ENCODE measurements at places on chromosomes 1 and 21.
A peak's percentile ranks its signal among the peaks of the same experiment; 100 is the strongest.

DNA sequence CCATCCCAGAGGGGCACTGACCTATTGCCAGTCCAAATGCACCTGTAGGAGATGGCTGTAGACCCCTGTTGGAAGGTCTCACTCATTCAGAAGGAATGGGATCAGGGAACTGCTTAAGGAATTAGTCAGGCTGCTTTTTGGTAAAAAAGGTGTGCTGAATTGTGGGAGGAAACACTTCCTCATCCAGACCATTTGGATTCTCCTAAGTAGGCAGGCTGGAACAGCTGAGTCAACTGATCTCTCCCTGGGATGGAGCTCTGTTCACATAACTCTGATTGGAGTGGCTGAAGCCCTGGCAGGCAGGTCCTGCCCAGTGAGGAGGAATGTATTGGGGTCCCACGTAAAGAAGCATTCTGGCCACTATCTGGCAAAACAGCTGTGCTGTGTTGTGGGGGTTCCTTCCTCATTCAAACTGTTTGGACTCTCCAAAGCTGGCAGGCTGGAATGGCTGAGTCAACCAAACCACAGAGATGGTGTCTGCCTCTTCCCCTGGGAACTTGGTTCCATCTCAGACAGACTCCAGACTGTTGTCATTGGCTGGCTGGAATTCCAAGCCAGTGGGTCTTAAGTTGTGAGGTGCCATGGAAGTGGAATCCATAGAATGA, 70.7 kb upstream of the PDC start:
- DNase-seq: no peak

- DNase-seq: no peak
Measured at GRCh38 chr1:53145942-53146708, 3.7 kb upstream of the SLC1A7 start.

- no peak for DNase-seq
Measured at GRCh38 chr1:59972216-59972927, 45.8 kb upstream of the CYP2J2 start.

DNA sequence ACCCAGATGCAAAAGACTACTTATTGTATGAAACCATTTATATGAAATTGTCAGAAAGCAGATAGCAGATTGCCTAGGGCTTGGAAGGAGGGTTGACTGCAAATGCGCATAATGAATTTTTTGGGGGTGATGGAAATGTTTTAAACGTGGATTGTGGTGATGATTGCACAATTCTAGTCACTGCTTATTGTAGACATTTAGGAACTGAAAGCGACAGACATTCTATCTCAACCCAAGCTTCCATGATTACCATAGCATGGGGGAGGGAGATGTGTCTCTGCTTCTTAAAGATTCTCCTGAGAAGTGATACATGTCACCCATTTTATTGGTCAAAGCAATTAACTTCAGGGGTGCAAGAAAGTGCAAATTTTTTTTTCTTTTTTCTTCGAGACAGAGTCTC, 2.8 kb upstream of the MTF2 start:
- no peak for DNase-seq

DNA sequence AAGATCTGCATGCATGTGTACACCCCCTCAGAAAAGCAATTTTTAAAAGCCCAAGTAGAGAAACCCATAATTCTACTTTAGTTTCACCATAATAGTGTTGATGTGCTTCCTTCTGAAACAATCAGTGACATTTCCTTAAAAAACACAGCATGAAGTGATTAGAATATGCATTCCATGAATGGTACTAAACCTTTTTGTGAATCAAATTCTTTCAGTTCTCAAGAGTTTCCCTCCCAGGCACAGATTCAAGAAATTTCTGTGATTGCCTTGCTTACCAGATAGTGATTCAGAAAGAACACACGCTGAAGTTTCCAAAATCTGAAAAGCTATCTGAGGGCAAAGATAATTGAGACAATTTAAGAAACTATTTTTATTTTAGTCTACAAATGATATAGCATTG, 136.4 kb upstream of the ADGRL2 start:
- DNase-seq: no peak

DNA sequence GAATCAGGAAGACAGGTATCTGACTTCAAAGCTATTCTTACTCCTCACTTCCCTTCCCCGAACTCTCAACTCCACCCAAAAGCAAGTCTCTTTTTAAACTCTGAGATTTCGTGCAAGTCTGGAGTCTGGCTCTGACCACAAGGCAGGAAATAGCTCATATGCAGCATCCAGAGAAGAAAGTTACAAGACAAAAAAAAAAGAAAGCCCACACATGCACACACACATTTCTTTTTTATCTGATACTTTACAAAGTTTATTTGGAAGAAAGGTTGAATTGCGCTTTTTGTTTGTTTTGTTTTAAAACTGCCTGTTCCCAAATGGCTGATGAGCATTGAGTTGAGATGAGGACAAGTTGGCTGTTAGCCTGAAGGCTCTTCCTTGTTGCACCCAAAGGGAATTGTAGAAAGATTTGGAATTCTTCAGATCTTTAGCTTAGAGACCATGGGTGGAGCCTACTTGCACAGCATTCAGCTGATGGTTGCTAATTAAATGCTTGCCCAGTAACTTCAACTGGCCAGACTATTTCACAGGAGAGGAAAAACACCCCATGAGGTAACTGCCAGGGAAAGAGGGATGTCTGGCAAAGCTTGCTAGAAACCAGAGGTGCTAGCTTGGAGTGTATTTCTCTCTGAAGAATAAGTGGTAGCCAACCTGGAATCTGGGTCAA, 490.3 kb downstream of the TTLL7 start:
- DNase-seq: peak; percentile 76

DNA sequence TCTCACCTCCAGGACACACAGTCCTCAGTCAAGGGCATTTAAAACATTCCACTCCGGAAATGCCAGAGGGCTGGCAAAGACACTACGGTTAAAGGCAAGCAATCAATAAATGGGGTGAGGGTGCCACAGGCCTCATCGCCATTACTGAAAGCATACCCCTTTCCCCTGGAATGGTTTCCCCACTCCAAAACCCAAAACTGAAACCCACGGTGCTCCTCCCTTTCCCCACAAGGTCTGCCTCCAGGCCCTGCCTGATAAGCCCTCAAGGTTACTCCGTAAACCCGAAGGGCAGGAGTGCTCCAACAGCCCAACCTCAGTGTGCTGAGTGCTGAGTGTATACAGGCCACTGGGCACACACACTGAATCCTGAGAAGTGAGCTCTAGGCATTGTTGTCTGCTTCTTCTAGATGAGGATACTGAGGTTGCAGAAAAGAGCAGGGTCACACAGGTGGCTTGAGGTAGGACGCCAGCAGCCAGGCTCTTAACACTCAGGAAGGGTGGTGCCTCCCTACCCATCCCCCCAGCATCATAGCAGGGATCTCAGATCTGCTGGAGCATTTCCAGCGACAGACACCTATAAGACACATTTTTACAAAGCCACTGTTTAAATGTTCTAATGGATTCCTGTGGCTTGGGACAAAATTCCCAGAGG, 29.0 kb downstream of the SSBP3 start:
- no peak for DNase-seq

- DNase-seq: no peak
Measured at GRCh38 chr1:154843636-154844296, 26.3 kb downstream of the KCNN3 start.

DNA sequence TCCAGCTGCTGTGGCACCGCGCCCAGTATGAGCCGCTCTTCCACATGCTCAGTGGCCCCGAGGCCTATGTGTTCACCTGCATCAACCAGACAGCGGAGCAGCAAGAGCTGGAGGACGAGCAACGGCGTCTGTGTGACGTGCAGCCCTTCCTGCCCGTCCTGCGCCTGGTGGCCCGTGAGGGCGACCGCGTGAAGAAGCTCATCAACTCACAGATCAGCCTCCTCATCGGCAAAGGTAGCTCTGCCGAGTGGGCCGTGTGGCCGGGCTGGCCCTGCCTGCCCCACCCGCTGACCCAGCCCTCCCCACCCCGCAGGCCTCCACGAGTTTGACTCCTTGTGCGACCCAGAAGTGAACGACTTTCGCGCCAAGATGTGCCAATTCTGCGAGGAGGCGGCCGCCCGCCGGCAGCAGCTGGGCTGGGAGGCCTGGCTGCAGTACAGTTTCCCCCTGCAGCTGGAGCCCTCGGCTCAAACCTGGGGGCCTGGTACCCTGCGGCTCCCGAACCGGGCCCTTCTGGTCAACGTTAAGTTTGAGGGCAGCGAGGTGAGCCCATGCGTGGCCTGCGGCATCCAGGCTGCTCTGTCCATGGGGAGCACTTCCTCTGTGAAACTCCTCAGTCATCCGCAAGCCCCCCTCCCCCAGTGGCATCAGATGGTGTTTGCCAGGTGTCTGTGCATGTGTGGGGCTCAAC, 64.2 kb downstream of the PIK3CD start:
- peak; percentile 80 for DNase-seq

- no peak for DNase-seq
Measured at GRCh38 chr1:114181356-114181755, 27.7 kb upstream of the SYT6 start.

GRCh38 chr1:58883037-58883887, 99.4 kb upstream of the JUN start:
- no peak for DNase-seq

All from activated naive CD4-positive, alpha-beta T cell treated with anti-CD3 and anti-CD28 coated beads, Interleukin-2, amount 10 ng/mL, durations not matched to agents 7 days and 5 days (primary cell).